ENCODE measurements at places on chromosomes 7 and 10.
A peak's percentile ranks its signal among the peaks of the same experiment; 100 is the strongest.

- no peak for DNase-seq
These were observed 7.1 kb upstream of the RBM20 start for GRCh38 chr10:110636932-110637557.

DNA sequence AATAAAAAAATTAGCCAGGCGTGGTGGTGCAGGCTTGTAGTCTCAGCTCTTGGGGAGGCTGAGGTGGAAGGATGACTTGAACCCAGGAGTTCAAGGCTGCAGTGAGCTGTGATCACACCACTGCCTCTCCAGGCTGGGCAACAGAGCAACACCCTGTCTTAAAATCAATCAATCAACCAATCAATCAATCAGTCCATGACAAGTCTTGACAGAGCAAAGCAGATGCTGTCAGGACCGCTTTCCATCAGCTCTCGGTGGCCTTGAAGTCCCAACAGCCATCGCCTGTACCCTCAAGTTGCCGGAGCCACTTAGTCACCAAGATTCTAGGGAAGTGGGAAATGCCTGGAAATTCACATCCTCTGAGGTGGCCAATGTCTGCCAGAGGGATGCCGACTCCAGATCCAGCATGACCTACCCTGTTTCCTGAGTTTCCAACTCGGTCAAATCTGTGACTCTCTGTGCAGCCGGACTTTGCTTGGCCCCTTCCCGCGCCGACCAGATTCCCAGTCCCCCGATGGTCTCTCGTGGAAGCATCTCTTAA lies 871 bp upstream of the CCL24 start:
- DNase-seq: no peak

DNA sequence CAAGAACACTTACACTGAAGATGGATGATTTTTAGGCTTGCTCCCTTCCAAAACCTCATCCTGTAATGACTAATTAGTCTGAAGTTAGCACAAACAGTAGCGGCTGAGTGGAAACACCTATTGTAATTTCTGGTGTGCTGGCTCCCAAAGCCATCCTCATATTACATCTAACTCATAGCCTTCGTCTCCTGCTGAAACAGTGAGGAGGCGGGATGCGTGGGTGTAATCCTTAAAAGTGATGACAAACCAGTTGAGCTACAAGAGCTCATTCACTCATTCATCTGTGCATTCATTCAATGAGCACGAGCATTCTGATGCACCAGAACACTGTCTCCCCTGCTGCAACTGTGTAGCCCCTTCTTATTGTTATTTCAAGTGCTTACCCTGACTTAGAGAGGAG lies 235.3 kb downstream of the CALN1 start:
- DNase-seq: no peak

- no peak for DNase-seq
These were observed 125.5 kb downstream of the LRRC4 start for GRCh38 chr7:127905491-127906330.

DNA sequence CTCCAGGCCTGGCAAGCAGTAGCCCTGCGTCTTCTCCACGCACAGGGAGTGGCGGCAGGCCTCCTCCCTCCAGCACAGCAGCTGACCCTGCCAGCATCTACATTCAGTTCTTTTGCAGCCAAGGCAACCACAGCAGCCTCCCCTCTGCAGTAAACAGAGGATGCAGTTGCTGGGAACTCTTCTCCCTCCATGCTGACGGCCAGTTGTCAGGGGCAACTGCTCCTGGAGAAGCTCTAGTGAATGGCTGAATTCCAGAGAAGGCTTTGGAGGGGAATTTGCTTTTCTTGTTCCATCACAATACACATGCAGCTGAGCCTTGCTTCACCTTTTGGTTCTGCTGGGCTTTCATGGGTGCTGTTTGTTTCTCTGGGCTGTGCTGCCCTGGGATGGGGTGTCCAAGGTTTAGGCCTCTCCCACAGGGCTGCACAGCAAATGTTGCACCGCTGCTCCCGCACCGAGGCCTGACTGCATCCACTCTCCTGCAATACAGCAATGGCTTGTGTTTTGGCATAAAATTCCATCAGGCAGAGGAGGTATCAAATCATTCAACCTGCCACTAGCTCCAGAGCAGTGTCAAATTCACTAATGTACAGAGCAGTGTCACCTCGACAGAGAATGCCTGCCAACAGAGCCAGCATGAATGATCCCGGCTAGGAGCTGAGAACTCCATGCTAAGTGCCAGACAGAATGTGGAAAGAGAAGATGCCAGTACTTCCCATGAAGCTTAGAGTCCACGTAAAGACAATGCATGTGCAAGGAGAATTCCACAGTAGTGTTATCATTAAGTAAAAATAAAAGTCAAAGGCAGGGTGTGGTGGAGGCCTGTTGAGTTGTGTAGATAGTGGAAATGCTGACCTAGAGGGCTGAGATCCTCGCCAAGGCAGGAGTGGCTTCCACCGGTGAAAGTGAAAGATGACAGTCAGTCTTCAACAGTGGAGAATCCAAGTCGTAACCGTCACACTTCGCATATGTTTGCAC lies 399.6 kb downstream of the DPP6 start:
- DNase-seq: no peak

- DNase-seq: no peak
These were observed 7.3 kb downstream of the C7orf57 start for GRCh38 chr7:48042636-48043035.

DNA sequence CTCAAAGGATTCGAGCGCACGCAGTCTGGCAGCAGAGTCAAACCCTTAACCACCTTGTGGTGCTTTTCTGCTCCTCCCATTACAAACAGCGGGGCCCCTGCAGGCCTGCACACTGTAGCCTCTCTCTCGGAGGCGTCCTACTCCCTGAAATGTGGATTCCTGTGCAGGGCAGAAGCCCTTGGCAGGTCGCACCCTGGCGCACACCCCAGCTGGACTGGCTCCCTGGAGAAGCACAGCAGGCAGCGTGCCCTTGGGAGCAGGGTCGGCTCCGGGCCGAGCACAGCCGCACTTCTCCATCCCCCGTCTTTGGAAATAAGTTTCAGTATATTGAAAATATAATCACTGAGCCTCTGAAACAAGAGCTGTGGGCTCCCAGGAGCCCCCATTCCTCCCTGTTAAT lies 144.1 kb downstream of the C10orf105 start:
- DNase-seq: no peak

DNA sequence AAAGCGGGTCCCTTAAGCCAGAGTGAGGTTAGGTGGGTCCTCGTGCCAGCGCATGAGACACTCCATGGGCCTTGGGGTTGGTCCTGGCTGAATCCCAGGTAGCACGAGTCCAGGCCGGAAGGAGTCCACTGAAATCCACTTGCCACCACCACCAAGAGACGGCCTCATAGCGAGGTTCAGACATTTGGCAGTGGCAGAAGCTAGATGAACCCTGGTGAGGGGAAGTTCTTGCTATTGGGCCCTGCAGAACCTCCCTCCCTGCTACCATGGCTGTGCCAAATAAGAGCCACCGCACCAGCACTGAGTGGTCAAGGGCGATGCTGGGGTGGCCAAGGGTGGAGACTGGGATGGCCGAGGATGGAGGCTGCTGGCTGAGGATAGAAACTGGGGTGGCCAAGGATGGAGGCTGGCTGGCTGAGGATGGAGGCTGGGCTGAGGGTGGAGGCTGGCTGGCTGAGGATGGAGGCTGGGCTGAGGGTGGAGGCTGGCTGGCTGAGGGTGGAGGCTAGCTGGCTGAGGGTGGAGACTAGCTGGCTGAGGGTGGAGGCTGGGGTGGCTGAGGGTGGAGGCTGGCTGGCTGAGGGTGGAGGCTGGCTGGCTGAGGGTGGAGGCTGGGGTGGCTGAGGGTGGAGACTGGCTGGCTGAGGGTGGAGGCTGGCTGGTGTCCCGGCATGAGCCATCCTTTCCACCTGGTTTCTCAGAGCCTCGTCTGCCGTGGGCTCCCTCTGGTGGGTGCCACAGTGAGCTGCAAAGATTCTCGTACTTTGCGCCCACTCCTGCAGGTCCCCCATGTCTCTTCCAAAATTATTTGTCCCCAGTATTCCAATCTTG lies 88.2 kb downstream of the ELFN1 start:
- peak; percentile 9 for DNase-seq

Measured in stimulated activated CD4-positive, alpha-beta T cell treated with anti-CD3 and anti-CD28 coated beads, Interleukin-1b, Interleukin-23, amount 100 ng/mL, for 4 hours (primary cell).